ENCODE measurements at places on chromosomes 16 and 17.

DNA sequence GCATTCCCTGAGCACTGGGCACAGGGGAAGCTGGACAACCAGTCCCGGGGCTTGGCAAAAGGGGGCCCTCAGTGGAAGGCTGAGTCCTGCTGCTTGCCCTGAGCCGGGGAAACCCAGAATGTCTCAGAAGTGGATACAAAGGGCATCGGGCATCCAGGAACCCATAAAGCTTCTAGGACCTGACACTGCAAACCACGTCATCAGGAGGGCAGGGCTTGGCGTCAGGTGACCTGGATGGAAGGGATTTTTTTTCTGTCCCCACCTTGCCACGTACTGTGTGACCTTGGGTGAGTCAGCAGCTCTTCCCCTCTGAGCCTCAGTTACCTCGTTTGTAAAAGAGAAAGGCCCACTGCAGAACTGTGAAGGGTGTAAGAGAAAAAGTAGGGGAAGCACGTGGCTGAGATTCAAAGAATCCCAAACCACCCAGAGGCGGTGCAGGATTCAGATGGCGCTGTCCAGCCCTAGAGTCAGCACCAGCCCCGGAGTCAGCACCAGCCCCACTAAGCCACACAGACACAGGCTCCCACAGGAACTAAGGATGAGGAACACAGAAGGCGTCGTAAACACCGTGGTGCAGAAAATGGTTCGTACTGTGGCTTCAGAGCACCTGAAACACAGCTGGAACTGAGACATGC, 53.7 kb downstream of the C16orf95 start:
- DNase-seq, result no peak

DNA sequence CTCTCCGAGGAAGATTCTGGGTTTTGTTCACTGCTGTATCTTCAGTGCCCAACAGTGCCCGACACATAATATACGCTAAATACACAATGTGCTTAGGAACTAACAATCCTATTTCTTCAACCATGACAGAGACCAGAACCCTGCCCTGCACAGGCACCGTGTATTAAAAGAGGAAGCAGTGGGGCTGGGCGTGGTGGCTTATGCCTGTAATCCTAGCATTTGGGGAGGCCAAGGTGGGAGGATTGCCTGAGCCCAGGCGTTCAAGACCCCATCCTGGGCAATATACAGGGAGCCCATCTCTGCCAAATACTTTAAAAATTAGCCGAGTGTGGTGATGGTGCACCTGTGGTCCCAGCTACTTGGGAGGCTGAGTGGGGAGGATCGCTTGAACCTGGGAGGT, 19.3 kb downstream of the ARL2BP start:
- no peak for DNase-seq

- DNase-seq, result no peak
Observed at GRCh38 chr16:20191566-20191965, 117.9 kb upstream of the GPR139 start.

DNA sequence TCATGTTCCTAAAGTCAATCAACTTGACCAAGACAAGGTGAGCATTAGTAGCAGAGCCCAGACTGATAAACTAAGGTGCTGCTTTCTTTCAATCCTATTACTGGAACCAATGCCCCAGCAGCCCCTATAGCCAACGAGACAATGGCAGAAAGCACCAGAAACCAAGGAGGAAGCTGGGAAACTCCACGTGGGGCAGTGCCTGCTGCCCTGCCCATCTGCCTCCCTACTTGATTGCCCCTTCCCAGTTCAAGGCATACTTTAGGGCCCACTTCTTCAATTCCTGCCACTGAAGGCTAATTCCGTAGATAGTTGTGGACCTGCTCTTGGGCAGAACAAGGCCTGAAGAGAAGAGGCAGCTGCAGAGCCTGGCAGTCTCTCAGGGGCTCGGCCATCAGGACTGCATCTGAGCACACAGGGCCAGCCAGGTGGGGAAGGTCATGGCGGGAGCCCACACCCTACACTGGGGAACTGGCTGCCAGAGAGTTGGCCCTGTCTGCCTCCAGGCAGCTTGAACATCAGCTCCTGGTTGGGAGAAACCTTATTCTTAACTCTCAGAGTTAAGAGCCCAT, 30.9 kb downstream of the WSB1 start:
- no peak for DNase-seq

GRCh38 chr17:31392002-31392855, 754 bp downstream of the RAB11FIP4 start:
- DNase-seq, result no peak

DNA sequence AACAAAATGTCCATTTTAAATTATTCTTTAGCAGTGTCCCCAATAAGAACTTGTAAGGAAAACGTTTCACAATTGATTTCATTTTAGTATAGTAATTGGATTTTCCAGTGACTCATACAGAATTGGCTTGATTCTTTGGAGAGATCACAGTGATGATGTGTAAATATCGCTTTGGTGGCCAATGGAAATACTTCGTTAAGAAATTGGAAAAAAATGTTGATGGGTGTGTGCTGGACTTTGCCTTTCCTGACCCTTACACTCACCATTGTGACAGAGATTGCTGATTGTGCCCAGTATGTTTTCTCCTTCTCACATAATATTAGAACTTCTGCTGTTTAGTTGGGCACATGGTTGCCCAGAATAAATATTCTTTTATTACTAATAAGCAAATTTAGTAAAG, 7.4 kb upstream of the EFCAB13 start:
- DNase-seq, result no peak

- no peak for DNase-seq
Observed at GRCh38 chr16:76583466-76583865, 306.3 kb downstream of the CNTNAP4 start.

DNA sequence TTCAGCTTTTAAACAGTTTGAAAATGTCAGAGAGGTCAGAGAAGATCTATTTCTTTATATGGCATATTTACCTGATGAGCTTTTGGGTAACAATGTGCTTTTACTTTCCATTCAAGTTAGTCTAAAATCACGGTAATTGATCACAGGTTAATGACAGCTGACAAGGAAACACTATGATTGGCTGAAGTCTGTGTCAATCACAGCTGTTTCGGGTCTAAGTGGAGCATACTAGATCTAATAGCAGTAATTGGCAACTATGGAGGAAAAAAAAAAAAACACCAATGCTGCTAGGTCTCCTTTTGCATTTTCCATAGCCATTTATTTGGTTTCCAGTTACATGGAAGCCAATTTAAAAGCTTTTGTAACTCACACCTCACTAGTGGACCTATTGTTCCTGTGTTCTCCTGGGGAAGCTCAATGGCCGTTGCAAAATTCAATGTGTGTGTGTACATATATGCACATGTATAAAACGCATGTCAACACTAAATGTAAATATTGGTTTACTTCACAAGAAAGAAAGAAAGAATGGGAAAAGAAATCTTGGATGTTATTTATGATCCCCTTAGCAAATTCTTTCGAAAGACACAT, 568.3 kb upstream of the ZFHX3 start:
- no peak for DNase-seq

- DNase-seq, result no peak
Observed at GRCh38 chr17:56754523-56755208, 79.1 kb downstream of the C17orf67 start.

GRCh38 chr16:14321542-14321941, 250.4 kb downstream of the MRTFB start:
- DNase-seq, result no peak

- no peak for DNase-seq
Observed at GRCh38 chr17:8740486-8740885, 4.2 kb downstream of the CCDC42 start.

DNA sequence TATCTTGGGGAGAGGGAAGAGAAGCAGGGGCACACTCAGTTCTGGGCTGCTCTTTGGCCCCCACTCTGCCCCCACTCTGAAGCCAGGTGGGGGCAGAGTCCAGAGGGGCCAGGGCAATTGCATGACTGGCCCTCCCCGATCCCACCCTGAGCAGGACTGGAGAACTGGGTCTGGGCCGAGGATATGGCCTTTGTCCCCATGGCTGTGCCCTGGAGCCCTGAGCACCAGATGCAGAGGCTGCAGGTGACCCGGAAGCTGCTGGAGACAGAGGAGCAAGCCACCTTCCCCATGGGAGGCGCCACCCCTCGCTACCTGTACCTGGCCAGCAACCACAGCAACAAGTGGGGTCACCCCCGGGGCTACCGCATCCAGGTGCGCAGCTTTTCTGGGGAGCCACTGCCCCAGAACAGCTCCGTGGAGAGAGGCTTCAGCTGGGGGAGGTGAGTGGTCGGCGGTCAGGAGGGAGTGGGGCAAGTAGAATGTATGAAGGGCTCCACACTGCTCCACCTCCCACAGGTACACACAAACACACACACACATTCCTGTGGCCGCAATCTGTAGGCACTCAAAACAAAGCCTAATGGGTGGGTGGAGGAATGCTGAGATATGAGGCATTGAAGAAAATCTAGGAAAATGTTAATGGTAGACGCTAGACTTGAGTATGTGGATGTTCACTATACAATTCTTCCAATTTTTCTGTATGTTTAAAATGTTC, 21.4 kb downstream of the AOC3 start:
- no peak for DNase-seq

DNA sequence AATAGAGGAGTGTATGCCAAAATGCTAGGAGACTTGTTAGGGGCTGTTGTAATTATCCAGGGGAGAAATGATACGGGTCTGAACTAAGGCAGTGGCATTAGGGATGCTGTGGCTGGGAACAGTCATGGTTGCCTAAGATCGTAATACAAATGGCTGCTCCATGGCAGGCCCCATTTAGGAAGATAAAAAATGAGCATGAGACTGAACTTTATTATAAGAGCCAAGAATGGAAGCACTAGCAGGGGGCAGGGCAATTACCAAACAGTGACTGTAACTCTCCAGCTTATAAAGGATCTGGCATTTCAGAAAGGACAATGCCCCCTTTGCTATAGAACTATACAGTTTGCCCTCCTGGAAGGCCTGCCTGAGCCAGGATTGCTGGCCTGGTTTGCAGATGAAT, 503.3 kb upstream of the CDH5 start:
- no peak for DNase-seq

DNA sequence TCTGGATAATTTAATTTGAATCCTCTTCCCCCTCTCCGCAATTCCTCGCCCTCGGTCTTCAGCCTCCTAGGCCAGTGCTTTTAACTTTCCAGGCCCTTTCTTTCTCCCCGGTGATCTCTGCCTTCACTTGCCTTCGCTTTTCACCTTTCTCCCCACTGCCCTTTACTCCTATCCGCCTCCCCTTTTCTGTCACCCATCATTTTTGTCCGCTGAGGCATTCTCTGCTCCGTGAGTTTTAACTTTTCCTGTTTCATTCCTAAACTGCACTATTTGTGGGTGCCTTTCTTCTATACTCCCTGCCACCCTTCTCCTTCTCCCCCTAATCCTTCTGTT, 729 bp downstream of the LONP2 start:
- no peak for DNase-seq

DNA sequence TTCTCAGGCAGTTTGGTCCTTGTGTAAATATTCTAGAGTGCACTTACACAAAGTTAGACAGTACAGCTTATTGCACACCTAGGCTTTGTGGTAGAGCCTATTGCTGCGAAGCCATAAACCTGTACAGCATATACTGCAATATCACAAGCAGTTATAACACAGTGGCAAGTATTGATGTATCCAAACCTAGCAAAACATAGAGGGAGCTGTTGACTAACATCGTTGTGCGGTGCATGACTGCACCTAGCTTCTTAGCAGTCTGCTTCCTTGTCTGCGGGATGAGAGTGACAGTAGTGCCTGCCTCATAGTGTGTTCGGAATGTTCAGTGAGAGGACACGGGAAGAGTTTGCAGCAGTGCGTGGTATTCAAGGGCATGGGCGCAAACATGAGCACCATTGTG, 78.9 kb downstream of the MPRIP start:
- no peak for DNase-seq

- no peak for DNase-seq
Observed at GRCh38 chr17:67606471-67606870, 111.3 kb upstream of the NOL11 start.

- DNase-seq, result no peak
Observed at GRCh38 chr17:59620518-59621259, 994 bp downstream of the CLTC start.
